ENCODE measurements at places on chromosomes 2 and 18.

DNA sequence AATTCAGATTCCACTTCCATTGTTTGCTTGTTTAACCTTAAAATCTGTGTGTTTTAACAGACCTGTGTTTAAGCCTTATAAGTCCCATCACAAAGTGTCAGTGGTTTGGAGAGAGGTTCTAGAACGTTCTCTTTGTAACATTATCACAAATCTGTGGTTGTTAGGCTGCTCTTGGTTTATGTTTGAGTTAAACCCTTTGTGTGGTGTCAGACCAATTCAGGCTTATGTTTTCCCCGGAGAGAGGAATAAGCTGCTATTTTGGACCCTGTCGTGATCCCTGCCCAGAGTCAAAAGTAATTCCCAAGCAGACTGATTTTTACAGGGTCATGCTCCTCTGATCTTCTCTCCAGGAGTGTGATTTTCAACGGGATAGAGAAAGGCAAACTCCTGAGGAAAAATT, 43.8 kb upstream of the LTBP1 start:
- DNase-seq: no peak

DNA sequence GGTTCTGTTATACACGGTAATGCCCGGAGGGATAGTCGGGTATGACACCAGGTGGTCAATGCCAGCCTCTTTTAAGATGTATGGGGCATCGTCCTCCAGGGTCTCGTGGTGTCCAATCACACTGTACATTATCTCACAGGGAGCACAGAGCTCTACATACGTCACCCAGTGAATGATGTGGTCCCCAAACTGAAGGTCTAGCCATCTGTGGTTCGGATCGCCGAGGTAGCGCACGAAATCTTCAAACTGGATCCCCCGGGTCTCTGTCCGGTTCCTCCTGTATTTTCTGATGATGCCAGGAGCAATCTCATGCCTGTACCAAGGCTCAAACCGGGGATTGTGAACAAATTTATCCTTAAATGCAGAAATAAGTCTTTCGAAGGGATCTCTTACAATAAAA, 24.1 kb downstream of the CHST10 start:
- no peak for DNase-seq

- no peak for DNase-seq
These were observed 334.2 kb upstream of the NETO1 start for GRCh38 chr18:73201940-73202339.

DNA sequence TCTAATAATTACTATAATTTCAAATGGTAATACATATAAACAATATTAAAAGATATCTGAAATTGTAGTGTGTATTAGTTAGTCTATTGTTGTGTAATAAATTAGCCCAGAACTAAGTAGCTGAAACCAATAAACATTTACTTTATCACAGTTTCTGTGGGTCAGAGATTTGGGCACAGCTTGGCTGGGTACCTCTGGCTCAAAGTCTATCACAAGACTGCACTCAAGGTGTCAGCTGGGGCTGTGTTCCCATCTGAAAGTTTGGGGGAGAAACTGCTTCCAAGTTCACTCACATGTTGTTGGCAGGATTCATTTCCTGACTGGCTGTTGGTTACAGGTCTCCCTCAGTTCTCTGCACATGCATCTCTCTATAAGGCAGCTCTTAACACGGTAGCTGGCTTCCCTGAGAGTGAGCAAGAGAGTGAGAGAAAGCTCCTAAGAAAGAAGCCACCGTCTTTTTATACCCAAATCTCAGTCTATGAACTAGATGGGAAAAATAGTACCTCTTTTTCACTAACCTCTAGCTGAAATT, 25.6 kb upstream of the WIPF1 start:
- DNase-seq: no peak

GRCh38 chr2:144834998-144835633, 315.2 kb upstream of the ZEB2 start:
- DNase-seq: no peak

DNA sequence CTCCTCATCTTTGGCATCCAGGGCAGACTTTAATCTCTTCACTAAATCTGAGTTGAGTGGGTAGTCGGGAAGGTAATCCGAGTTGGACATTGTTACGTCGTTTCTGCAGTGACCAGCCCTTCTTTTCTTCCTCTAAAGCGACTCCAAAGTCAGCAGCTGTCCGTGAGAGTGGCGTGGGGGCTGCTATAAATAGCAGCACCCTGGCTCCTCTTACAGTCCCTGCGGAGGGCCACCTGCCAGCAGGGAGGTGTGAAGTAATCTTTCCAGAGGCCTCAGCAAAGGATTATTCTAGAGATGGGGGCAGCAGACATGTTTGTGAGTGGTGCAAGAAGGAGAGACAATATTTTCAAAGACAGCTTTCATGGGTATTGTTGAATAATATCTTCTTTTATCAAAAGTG, at the start of gene ASB18:
ASB18 (minus strand) TSS at position 151 of the 400 bp plus-strand sequence; CDS start at position 90, 61 bp downstream.
- DNase-seq: no peak
